ENCODE measurements at places on chromosomes 6 and 20. TPM values are rescaled to one million over a fixed set of nuclear protein-coding genes. Genes with fewer than 3 reads are reported as not detected.

The SPATS1 gene
- not detected for total RNA-seq

The TTK gene
- 18.4 TPM for total RNA-seq

The MYH7B gene
- total RNA-seq = 0.20 TPM

The FKBP1C gene
- 2.1 TPM for total RNA-seq

The ZC2HC1B gene
- total RNA-seq = not detected

The CCDC170 gene
- 0.10 TPM for total RNA-seq

The APOBEC2 gene
- total RNA-seq = not detected

The RFX6 gene
- not detected for total RNA-seq

The PRKN gene
- total RNA-seq = 0.10 TPM

The MMP24 gene
- total RNA-seq = 18.7 TPM

The TRIM15 gene
- not detected for total RNA-seq

The GRIK2 gene
- total RNA-seq = 0.22 TPM

The NEURL2 gene
- total RNA-seq = 0.79 TPM
